Motor neuron (in vitro differentiated cells): ENCODE measurements at places on chromosomes 11 and 22. TPM values are rescaled to one million over a fixed set of nuclear protein-coding genes. Genes with fewer than 3 reads are reported as not detected.

DNA sequence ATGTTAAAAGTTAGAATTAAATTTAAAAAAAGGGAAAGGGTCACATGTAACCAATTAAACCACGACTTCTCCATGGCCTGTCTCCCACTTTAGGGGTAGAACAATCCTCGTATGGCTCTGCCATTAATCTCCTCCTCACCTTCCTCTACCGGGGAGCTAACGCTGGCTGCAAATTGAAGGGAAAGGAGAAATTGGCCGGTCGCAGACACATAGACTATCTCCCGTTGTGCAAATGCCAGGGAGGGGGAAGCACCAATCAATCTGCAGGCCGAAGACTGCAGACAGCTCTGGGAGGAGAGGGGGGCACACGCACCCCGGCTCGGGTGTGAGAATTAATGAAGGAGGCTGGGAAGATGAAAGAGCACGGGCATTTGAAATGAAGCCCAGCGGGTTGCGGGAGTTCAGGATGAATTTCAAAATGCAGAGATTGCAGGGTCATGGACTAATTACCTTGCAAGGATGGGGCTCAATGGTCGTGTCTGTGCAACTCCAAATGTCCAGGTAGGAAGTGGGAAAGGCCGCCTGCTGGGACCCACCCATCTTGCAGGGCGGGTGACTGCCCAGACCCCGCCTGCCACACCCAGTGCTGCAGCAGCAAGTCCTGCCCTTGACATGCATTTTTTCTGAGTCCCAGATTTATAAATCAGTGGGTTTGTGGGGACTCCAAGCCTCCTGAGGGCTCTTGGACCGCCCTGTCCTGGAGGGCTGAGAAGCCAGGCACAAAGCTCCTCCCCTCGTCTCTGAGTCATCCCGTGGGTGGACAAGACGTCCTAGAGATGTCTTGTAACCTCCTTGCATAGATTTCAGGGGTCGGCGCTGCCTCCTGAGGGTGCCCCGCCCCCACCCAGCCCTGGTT lies 534.2 kb downstream of the TBC1D22A start:
- ATAC-seq: no peak

Gene SEC14L6
- total RNA-seq: 0.10 and 0.15 TPM in 2 replicates

Gene GNB1L
- total RNA-seq: 7.2 and 11.6 TPM in 2 replicates

Gene UBQLNL
- 0.21 and 0.45 TPM in 2 replicates for total RNA-seq

- ATAC-seq: no peak
These were observed 15.5 kb upstream of the SLC25A17 start for GRCh38 chr22:40834619-40835018.

DNA sequence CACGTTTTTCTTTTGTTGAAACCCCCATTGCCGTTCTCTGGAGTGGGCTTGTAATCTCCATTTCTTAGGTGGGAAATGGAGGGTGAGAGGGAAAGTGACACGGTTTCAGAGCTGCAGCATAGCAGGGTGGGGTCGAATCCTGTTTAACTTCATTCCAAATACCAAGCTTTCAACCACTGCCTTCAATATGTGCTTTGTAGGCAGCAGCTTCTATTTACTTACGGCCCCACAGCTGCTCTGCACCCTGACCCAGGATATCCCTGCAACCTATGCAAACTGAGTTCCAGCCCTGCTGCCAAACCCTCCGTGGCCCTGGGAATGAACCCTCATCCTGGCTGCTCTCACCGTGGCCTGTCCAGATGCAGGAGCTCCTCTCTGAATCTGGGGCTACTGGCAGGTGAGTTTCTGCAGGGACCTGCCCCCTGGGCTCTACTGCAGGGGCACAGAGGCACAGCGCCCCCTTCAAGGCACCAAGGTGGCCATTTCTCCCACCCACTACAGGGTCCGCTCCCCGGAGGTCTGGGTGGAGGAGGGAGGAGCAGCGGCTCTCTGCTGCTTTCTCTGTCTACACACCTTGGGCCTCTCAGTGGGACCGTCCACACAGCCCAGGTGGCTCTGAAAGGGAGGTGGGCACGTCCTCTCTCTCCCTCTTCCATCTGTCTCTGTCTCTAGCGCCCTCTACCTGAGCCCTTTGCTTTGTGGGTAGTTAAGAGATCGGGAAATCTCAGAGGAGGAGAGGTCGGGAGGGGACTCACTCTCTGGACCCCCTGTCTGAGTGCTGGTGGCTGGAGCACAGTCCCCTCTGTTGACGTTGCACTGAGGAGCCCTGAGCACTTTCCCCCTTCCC lies 279.1 kb downstream of the BRD1 start:
- ATAC-seq: no peak

DNA sequence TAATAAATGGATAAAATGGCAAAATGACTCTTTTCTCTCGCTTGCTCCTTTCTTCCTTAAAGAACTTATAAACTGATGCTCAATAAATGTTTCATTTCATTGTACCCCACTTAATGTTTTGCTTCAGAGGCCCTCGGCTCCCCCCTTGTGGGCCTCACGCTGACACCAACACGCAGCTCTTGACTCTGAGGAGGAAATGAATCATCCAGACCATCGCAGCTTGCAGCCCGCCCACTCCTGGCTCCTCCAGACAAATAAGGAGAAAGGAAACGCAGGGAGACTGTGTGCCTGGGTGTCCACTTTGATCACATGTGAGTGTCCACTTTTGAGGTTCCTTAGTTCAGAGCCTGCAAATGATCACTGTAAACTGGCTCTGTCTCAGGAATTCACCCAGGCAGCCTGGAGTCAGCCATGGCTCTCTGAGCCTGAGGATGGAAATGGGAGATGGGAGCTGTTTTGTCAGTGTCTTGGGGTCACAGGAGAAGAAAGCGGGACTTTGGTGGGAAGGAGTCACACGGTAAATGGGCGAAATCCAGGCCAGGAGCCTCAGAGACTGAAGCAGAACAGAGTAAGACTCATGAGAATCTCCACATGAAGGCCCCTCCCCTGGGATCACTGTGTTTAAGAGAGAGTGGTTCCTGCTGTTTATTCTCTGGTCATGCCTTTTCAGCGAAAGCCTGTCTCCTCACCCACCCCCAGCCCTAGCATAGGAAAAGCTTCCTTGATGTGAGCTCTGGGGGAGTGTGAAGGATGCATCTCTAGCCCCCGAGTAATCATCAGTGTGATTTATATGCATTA lies 96.5 kb downstream of the CWC15 start:
- ATAC-seq: peak; percentile 99

DNA sequence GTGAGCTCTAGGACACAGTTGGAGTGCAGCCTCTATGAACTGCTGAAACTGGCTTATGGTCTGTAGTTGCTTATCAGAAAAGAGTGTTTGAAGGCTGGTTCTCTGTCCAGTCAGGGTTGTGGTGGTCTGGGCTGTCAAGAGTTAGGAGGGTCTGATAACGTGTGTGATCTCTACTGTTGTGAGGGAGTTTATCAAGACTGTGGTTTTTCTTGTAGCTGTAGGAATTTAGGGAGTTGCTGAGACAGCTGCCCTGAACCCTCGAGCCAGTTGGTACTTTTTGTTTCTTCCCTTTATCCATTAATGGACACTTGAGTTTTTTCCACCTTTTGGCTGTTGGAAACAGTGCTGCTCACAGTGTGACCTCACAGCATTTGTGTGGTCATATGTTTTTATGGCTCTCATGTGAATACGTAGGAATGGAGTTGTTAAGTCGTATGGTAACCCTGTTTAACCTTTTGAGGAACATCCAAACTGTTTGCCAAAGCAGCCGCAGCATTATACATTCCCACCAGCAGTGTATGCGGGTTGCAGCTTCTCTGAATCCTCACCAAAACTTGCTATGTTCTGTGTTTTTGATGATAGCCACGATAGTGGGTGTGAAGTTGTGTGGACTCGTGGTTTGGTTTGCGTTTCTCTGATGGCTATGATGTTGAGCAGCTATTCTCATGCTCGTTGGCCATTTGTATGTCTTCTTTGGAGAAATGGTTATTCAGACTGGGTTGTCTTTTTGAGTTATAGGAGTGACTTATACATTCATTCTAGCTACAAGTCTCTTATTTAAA lies 20.9 kb upstream of the DGCR8 start:
- ATAC-seq: no peak

GRCh38 chr22:38397189-38398085 lies 57.6 kb downstream of the KCNJ4 start:
- ATAC-seq: peak; percentile 10

DNA sequence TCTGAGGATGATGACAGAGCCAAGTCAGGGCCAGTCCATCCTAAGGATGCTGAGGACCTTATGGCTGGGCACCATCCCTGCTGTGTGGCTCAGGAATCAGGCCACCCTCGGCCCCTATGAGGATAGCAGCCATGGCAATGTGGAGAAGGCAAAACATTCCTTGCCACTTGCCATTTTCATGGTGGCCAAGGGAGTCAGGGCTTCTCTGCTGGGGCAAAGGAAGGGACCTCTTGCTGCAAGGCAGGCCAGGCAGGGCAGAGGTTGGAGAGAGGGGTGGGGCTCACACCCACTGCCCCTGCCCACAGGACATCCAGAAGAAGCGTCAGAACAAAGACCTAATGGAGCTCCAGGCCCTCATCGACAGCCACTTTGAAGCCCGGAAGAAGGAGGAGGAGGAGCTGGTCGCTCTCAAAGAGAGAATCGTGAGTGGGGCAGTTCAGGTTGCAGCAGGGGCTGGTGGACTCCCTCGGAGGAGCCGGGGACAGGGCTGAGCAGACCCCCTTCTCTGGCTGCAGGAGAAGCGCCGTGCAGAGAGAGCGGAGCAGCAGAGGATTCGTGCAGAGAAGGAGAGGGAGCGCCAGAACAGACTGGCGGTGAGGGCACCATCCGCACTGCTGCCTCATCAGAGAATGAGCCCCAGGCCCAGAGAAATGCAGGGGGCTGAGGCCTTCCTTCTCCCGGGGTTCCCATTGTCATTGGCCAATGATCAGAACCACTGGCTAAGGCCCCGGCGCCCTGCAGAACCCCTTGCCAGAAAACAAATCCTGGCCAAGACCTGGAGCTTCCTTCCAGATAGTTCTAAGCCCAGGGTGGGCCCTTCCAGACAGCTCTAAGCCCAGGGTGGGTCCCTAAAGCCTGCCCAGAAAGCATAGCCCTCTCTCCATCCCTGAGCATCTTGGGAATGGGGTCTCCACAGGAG lies 13.5 kb upstream of the MRPL23 start:
- no peak for ATAC-seq

Gene SYT9
- 18.5 and 23.0 TPM in 2 replicates for total RNA-seq

- ATAC-seq: no peak
These were observed 15.0 kb downstream of the PDGFB start for GRCh38 chr22:39229688-39230260.

DNA sequence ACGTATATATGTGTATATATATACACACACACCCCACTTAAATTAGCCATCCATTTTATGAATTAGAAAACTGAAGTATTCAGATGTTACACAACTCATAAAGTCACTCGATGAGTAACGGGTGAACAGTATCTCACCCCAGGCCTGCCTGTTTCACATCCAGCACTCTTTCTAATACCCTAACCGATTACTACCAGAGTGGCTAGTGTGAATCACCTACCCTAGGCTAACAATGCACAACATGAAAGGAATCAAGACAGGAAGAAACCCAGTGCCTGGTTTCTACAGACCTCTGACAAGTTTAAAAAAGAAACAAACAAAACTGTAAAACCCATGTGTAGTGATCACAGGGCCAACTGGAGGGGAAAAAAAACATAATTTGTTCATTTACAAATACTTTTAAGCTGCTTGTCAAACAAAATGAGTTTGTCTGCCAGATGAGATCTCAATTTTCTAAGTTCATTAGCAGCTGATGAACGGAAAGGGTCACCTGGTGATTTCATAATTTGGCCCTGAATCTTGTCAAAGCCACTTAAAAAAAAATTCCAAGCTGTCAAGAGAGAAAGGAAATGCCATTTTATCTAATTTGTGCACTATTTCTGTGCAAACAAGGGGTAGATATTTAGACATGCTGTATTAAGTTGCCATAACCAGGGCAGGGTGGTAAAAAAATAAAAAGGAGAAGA lies 134.8 kb downstream of the LARGE1 start:
- ATAC-seq: no peak

DNA sequence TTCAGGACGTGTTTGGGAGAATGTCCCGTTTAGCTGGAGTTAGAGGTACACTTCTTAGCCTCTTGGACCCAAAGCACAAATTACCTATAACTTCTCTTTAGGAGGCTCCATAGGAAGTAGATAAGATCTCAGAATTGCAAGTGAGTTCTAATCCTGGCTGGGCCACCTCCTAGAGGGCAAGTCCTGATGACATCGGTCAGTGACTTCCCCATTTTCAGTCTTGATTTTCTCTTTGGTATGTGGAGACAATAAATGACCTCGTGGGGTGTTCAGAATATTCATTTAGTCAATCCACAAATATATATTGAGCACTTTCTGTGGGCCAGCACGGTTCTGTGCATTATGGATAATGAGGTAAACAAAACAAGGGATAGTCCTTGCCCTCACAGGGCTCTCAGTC lies 208.6 kb downstream of the CWF19L2 start:
- no peak for ATAC-seq

DNA sequence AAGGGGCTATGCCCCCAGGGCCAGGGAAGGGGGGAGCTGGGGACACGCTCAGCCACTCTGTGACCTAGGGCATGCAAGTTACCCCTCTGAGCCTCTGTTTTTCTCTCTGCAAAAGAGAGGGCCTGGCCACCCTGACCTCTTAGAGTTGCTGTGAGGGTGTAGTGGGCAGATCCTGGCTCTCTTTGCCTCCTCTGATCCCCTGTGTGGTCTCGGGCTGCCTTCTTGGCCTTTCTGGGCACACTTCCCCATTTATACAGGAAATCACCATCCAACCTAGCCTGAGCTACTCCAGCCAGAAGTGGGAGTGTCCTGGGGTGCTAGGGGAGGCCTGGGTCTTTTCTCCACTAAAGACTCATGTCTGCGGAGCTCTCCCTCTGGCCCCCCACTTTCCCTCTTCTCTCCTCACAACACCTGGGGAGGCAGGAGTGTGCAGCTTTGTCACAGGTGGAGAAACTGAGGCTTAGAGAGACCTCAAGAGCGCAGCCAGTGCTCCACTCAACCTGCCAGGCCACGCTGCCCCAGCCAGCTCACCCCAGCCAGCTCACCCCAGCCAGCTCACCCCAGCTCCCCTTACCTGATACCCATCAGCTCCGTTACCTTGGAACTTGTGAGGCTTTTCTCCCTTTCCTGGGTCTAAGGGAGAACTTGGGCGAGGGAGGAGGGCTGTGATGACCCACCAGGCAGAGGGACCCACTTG lies 1.4 kb downstream of the AIFM3 start:
- no peak for ATAC-seq

DNA sequence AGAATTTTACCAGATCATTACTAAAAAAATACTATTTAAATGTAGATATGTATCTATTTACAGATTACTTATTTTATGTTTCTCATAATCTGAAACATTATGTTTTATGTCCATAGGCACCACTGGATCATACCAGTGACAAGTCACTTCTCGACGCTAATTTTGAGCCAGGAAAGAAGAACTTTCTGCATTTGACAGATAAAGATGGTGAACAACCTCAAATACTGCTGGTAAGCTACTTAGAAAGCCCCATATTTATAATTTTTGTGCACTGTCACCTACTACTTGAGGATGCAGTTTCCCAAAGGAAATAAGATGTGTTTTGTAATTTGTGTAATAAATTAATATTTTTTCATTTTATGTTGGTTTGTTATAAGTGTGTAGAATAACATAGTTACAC lies 42.6 kb downstream of the USP47 start:
- no peak for ATAC-seq
